ENCODE measurements at places on chromosomes 4 and X.

- no peak for DNase-seq
Observed at GRCh38 chr4:8099981-8100464, 58.6 kb downstream of the ABLIM2 start.

- no peak for DNase-seq
Observed at GRCh38 chr4:159018062-159018629, 84.7 kb upstream of the RAPGEF2 start.

GRCh38 chr4:74590476-74590875 lies 145.5 kb downstream of the AREG start:
- DNase-seq: no peak

DNA sequence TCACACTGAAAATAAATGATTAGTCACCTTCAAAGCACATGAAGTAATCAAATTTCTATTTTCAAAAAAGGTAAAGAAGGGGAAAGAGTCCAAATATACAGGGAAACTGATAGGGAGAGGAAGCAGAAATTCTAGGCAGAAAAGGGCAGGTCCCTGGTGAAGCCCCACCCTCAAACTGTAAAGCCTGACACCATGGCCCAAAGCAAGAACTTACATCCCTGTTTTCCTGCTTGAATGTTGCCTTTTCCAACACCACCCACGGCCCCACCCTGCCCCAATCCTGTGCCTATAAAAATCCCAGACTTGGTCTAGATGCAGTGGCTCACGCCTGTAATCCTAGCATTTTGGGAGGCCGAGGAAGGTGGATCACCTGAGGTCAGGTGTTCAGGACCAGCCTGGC lies 361.8 kb downstream of the PPP3CA start:
- no peak for DNase-seq

DNA sequence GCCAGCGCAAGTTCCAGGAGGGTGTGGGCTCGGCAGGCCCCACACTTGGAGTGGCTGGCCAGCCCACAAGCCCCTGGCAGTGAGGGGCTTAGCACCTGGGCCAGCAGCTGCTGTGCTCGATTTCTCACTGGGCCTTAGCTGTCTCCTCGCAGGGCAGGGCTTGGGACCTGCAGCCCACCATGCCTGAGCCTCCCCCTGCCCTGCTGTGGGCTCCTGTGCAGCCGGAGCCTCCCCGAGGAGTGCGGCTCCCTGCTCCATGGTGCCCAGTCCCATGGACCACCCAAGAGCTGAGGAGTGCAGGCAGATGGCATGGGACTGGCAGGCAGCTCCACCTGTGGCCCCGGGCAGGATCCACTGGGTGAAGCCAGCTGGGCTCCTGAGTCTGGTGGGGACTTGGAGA lies 139.2 kb upstream of the CXCL13 start:
- DNase-seq: no peak

GRCh38 chr4:136319789-136320464 lies 1212.4 kb downstream of the PCDH18 start:
- DNase-seq: peak; percentile 47

DNA sequence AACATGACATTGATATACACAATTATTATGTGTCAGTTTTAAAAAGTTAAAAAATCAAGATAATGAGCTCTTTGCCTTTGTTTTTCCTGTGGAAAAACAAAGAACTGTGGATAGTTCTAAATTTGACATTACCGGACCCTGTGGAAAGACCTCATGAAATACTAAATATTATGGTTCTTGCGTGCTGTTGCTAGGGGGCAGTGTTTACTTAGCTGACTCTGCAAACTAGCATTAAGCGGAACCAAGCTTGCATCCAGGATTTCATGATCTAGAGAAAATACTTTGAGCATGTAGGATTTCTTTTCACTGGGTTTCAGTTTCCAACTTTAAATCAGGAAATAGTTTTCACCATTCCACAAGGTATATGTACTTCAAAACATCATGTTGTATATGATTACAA lies 33.6 kb downstream of the CLCN4 start:
- peak; percentile 63 for DNase-seq

- DNase-seq: no peak
Observed at GRCh38 chr4:31045151-31045550, 325.0 kb downstream of the PCDH7 start.

DNA sequence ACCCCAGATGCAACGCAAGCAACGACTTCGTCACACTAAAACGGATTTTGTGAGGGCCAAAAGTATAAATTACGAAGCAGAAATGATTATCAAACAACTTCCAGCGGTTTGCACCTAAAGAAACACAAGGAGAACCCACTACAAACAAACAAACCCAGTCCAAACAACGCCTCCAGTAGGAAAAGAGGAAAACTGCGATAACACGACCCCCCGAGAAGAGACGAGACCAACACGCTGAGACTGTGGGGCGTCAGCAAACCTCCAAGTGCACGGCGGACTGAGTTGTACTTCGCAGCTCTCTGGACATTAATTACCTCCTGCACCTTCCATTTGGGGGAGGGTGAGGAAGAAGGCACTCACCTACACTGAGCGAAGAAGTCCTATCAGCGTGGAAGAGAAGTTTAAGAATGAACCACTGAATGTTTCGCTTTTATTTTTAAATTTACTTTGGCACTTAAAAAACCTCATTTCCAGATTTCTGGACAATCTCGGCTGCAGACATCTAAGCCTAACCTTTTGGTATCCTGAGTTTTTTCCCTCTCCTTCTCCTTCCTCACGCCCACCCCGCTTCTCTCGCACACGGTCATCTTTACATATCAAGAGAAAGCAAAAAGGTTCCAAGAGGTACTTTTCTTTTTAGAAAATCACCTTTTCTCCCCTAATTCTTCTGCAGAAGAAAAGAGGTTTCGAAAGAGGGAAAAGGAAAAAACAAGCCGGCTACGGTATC lies at the start of gene MAB21L2:
Gene MAB21L2 (plus strand): TSS at position 6 of the 727 bp plus-strand sequence. CDS start 879 bp downstream, outside the sequence.
- peak; percentile 26 for DNase-seq

DNA sequence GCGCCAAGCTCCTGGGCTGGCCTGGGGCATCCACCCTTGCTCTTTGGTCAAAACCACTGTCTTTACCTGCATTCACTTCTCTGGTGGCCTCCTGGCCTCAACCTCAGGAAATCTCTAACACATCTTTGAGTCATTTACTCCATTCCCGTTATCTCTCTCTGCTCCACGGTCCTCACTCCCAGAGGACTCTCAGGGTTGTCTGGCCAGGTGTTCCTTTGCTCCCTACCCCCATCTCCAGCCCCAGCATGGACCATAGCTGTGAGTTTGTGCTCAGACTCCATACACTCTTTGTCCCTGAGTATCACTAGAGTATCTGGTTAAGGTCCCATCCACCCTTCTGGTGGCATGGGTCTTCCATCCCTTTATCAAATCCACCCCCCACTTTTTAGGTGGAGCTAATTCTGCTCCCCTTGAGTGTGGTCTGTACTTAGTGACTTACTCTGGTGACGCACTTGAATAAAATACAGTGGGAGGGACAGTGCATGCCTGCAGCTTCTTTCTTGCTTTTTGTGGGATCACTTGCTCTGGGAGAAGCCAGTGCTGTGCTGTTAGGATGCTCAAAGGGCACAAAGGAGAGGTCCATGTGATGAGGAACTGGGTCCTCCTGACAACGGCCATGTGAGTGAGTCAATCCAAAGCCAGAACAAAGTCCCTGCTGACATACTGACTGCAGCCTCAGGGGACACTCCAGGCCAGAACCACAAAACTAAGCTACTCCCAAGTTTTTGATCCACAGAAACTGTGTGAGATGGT lies 44.3 kb downstream of the IGFBP7 start:
- peak; percentile 25 for DNase-seq

GRCh38 chr4:4424499-4425115 lies 37.7 kb downstream of the NSG1 start:
- no peak for DNase-seq

DNA sequence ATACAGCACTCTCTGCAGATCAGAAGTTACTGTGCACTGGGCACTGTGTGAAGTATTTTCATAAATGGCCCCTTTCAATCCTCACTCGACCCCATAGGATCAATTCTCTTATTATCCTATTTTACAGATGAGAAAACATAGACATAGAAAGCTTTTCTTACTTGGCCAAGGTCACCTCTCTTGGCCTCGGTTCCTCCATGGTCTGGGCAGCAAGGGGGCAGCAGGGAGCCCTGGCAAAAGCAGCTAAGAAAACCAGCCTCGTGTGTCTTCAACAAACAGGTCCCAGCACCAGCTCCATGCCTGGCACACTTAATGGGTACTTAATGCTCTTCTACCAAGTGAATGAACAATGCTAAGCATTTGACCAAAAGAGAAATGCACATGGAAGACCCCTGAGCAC lies 34.4 kb downstream of the BST1 start:
- no peak for DNase-seq

- DNase-seq: no peak
Observed at GRCh38 chr4:97950836-97951235, 192.4 kb downstream of the STPG2 start.

GRCh38 chr4:36326476-36327029 lies 45.1 kb downstream of the DTHD1 start:
- no peak for DNase-seq
